Activated CD8-positive, alpha-beta memory T cell treated with anti-CD3 and anti-CD28 coated beads for 4 hours (primary cell): ENCODE measurements at places on chromosomes 4 and X.

DNA sequence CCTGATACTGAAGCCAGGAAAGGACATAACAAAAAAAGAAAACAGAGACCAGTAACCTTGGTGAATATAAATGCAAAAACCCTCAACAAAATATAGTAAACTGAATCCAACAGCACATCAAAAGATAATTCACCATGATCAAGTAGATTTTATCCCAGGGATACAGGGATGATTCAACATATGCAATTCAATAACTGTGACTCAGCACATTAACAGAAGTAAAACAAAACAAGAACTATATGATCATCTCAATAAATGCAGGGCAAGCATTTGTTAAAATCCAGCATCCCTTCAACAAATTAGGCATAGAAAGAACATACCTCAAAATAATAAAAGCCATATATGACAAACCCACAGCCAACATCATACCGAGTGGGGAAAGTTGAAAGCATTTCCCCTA, 112.0 kb downstream of the HHIP start:
- DNase-seq, result no peak

DNA sequence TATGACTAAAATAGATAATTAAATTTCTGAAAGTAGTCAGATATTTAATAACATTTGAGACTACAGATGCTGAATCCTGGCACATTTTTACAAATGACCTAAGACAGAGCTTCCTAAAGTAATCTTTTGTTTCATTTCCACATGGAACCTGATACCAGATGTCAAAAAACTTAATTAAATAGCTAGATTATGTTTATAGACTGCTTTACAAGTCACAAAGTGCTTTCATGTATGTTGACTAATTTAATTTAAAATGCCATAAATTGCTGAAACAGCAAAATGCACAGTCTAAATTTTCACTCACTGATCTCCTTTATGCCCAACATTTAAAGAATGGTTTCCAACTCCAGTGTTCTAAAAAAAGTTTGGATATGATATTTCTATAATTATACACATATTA, 299.1 kb upstream of the TBX22 start:
- DNase-seq, result no peak

DNA sequence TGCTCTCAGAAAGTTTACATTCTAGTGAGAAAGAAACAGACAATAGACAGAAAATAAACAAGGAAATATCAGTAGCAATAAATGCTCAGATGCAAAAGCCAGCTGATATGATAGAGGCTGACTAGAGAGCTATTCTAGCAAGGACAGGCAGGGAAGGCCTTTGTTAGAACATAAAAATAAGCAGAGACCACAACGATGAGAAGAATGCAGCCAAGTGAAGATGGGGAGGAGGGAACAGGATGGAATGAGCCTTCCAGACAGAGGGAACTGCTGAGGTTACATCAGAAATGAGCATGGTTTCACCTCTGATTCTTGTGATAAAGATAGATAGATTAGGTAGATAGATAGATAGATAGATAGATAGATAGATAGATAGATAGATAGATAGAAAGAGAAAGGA, 7.6 kb upstream of the SOWAHB start:
- no peak for DNase-seq

- DNase-seq, result no peak
These were observed 56.4 kb upstream of the TMEM150C start for GRCh38 chr4:82618103-82618720.

GRCh38 chr4:1167244-1167949, 5.0 kb downstream of the SPON2 start:
- peak; percentile 84 for DNase-seq

- no peak for DNase-seq
These were observed 100.3 kb upstream of the FAT1 start for GRCh38 chr4:186823989-186824388.

GRCh38 chr4:65510976-65511375, 159.3 kb downstream of the EPHA5 start:
- no peak for DNase-seq

GRCh38 chrX:147679356-147680005, 232.2 kb upstream of the FMR1 start:
- no peak for DNase-seq

DNA sequence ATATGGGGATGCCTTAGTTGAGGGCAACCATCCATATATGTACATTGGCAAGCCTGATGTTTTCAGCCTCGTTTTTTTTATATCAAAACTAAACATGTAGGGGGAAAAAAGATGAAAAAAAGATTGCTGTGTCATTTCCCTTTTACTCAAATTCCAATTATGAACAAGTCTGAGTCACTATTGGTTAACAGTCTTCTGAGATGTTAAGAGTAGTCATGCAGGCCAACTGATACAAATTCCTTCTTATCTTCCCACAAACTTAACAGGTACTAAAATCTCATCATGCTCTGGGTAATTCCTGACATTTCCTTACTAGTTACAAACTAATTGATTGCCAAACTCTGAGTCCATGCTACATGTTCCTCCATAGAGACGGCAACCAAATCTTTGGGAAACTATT, 222.1 kb downstream of the FRMPD4 start:
- DNase-seq, result no peak

DNA sequence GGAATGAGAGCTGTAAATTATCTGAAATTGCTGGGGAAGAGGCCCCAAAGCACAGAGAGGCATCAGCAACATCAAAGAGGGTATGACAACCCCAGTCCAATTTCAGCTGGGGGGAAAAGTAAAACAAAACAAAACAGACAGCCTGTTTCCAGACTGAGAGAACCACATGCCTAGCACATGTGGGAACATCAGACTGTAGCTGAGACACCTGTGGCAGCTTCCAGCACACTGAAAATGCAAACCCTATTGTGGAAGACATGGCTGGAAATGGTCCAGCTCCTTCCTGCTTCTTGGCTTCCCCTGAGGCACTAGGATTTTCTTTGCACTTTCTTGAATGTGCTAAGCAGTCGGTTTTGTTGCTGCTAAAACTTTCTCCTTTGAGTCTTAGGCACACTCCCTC, 240.9 kb upstream of the STS start:
- no peak for DNase-seq

DNA sequence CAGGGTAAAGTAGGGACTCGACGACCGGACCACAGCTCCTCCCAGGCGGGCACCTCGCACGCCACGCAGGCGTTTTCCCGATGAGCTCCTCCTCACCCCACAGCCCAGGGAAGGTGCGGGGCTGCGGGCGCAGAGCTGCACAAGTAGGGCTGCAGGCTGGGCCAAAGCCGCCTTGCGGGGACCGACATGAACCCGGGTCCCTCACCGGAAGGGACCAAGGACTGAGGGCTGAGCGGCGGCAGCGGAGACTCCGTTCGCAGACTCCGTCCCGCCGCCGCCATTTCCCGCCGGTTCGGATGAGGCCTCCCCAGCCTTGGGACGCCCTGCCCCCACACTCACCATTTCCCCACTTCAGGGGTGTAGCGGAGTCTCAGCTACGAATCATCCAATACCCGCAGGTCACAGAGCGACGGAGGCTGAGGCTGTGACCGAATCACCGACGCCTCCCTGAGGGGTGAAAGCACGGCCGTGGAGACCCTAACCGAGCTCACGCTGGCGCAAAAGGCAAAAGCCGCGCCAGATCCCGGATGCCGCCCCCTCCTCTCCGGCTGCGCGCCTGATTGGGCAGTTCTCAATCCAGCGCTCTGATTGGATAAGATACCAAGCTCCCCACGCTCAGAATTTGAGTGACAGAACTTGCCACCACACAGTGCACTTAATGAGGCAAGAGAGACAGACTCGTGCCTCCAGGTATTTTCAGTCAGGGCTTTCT, at the start of gene ZNF732:
TSS of gene ZNF732 (minus strand) at position 506 of the 712 bp plus-strand sequence. CDS start at position 342, 164 bp downstream.
- no peak for DNase-seq

DNA sequence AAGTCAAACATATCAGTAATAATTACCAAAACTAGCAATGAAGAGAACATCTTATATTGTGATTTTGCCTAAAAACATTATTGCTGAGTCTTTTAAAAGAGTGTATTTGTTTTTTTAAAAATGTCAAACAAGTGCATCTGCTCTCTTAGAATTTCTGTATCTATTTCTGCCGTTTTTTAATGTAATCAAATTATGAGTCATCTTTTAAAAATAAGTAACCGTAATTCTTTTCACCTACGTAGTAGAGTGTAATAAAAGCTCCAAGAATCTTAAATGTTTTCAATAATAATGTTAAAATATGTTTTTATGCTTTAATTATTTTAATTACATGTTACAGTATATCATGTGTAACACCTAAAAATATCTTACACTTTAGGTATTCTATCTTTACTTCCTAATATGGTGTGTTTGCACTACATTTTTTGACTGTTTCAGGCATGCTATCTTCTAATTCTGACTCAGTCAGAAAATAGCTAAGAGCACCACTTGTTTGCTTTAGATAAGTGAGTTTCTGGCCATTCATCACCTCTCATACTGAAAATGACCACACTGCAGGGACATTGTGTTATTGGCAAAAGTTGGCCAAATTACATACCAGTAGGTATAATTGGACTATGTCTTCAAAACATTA, 368.5 kb downstream of the PCDH7 start:
- no peak for DNase-seq

GRCh38 chrX:12249997-12250396, 111.7 kb downstream of the FRMPD4 start:
- DNase-seq, result no peak

DNA sequence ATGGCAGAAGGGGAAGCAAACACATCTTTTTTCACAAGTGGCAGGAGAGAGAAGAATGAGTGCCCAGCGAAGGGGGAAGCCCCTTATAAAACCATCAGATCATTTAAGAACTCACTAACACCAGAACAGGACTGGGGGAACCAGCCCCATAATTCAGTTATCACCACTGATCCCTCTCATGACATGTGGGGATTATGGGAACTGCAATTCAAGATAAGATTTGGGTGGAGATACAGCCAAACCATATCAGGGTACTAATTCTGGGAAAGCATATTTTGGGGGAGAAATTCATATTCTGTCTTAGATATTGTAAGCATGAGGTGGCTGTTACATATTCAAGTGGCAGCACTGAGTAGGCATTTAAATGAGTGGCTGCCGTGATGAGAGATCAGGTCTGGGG, 87.8 kb downstream of the RAPGEF2 start:
- DNase-seq, result no peak
